Astrocyte (in vitro differentiated cells and primary cell): ENCODE measurements at places on chromosomes 1 and 21. TPM values are rescaled to one million over a fixed set of nuclear protein-coding genes. Genes with fewer than 3 reads are reported as not detected.

The NECTIN4 gene
- 1.6 and 1.9 TPM in 2 replicates for total RNA-seq

The NR1I3 gene
- not detected in 2 replicates for total RNA-seq

The LENEP gene
- total RNA-seq, result 0.99 TPM in 1 of 2 replicates, not detected in the other

The PADI1 gene
- total RNA-seq, result not detected in 2 replicates

The MNDA gene
- total RNA-seq, result not detected in 2 replicates

The LMX1A gene
- not detected in 2 replicates for total RNA-seq

The FALEC gene
- total RNA-seq, result 0.43 TPM in 1 of 2 replicates, not detected in the other

The PGLYRP3 gene
- not detected in 2 replicates for total RNA-seq

DNA sequence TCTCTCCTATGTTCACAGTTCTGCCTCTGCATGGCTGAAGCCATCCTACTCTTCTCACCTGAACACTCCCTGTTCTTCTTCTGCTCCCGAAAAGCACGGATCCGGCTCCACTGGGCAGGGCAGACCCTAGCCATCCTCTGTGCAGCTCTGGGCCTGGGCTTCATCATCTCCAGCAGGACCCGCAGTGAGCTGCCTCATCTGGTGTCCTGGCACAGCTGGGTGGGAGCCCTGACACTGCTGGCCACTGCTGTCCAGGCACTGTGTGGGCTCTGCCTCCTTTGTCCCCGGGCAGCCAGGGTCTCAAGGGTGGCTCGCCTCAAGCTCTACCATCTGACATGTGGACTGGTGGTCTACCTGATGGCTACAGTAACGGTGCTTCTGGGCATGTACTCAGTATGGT lies 1.8 kb downstream of the CYB561D1 start:
- no peak overlapping the region for H3K27ac ChIP-seq
- no peaks in the 10 kb centered on the region for H3K27me3 ChIP-seq
- H3K36me3 ChIP-seq, result no peaks in the 10 kb centered on the region
- no peak for DNase-seq

GRCh38 chr1:12514590-12514989 lies 103.4 kb downstream of the DHRS3 start:
- no peak overlapping the region for H3K4me3 ChIP-seq
- peaks cover 4% of the 10 kb centered on the region for H3K4me1 ChIP-seq
- DNase-seq, result no peak
- H3K27me3 ChIP-seq, result no peaks in the 10 kb centered on the region
